ENCODE measurements at places on chromosomes 16 and 17.

DNA sequence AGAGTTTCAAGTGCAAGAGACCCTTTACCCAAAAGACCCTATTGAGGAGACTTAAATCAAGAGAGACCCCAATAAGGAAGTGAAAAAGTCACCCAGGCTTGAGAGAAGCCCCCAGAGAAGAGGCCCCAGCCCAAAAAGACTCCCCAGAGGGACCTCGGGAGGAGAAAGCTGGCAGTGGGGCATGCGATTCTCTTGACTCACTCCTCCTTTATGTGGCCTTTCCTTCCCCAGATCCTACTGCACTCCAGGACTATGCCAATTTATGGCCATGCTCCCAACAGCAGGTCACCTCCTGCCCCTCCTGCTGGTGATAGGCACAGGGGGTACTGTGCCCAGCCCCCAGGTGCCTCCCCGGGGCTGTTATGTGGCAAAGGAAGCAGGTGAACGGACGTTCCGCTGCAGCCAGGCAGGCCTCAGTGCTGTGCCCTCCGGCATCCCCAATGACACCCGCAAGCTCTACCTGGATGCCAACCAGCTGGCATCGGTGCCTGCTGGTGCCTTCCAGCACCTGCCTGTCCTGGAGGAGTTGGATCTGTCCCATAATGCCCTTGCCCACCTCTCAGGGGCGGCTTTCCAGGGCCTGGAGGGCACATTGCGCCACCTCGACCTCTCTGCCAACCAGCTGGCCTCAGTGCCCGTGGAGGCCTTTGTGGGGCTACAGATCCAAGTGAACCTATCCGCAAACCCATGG is 16.3 kb downstream of the LRRC3C start:
- no peak for DNase-seq

GRCh38 chr17:10743316-10744009 is 13.6 kb upstream of the TMEM220 start:
- no peak for DNase-seq

DNA sequence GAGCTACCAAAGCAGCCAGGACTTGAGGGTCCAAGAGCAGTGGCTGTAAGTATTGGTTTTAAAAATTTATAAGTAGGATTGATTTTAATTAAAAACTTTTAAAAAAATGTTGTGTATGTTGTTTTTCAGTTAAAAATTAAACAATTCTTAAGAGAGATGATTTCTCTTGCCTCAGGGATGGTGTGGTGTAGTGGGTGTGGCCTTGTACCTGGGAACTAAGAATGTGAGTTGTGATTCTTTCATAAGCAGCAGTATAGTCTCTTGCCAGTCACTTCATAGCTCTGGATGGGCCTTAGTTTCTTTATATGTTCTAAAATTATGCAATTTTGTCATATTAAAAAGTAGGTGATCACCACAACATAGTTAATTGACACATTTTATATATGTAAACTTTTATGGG is 99.5 kb downstream of the FTO start:
- no peak for DNase-seq

DNA sequence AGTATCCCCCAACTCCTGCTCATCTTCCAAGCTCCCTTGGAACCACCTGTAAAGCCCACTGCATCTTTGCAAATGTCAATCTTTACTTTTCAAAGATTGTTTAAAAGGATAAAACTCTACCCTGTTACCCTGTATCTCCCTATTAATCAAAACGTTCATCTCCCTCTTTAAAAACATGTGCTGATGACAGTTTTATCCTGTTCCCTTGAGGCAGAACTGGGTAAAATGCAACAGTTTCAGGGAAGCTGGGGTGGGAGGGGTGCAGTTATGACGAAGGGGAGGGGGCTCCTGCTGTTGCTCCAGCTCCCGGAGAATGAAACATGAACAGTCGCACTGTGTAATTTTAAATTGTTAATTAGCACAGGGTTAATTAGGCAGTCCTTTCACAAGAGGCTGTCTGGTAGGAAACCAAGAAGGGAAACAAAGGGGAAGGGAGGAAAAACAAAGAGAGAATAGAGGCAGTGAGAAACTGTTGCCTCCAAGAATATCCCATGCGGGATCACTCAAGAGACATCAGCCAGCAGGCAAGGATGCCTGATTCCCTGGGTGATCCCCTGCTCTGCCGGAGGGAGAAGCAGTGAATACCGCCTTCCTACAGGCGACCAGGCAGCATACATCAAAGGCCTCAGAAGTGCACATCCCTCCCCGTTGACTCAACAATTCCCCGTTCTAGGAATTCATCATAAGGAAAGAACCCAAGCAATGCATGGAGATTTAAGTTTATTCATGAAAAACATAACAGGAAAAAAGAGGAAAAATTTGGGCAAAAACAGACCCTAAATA is 84.2 kb downstream of the ZFHX3 start:
- DNase-seq, result no peak

- no peak for DNase-seq
These were observed 164.0 kb downstream of the VPS53 start for GRCh38 chr17:550463-551180.

GRCh38 chr16:11562411-11562810 is 24.3 kb downstream of the LITAF start:
- DNase-seq, result no peak

DNA sequence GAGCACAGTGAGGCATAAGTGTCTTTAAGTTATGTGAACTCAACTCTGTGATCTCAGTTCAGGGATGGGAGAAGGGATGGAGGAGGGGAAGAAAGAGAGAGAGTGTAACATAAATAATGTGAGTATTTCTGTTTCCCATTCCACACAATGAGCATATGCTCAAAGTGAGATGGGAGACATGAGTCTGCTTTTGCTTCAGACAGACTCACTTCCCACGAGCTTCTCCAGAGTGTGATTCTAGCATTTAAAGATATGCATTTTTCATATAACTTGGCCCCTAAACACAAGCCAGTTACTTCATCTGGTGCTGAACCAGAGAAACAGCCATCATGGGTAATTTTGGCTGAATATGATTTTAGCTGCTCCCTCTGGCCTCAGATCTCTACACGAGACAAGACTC is 35.0 kb downstream of the SHISA9 start:
- DNase-seq, result no peak

DNA sequence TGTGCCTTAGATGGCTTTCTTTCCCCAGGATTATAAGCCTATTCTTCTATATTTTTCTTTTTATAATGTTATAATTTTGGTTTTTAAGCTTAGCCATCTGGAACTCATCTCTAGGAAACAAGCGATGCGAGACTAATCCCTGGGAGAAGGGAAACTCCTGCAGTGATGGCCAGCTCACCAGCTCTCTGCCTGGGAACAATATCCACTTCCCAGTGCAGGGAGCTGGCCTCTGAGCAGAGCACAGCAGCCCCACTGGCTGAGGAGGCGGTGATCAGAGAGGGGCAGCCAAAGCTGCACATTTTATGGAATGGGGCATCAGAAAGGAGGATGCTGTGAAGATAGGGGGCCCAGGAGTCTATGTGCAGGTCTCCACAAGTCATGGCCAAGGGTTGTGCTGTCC is 183.3 kb downstream of the LGALS9B start:
- DNase-seq, result no peak

GRCh38 chr16:14514967-14515366 is 115.1 kb downstream of the PARN start:
- no peak for DNase-seq

- no peak for DNase-seq
These were observed 137.5 kb downstream of the SDK2 start for GRCh38 chr17:73506470-73507435.

DNA sequence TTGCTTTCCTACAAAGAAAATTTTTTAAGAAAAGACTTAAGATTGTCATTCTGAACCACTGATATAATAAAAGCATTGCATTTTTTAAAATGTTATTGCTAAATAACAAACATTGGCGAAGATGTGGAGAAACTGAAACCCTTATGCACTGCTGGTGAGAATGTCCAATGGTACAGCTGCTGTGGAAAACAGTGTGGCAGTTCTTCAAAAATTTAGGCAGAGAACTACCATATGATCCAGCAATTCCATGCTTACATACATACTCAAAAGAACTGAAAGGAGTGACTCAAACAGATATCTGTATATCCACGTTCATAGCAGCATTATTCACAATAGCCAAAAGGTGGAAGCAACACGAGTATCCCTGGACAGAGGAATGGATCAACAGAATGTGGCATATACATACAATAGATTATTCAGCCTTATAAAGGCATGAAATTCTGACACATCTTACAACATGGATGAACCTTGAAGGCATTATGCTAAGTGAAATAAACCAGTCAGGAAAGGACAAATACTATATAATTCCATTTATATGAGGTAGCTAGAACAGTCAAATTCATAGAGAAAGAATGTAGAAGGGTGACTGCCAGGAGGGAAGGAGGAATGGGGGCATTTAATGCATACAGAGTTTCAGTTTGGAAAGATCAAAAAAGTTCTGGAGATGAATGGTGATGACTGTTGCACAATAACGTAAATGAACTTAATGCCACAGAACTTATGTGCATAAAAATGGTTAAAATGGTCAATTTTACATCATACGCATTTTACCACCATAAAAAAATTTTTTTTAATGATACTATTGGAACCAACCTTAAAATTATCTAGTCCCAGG is 92.1 kb downstream of the CACNG1 start:
- no peak for DNase-seq

- no peak for DNase-seq
These were observed 326.6 kb downstream of the PHKB start for GRCh38 chr16:47787696-47788095.

GRCh38 chr16:57537581-57538234 is 1.3 kb upstream of the CCDC102A start:
- DNase-seq, result no peak

DNA sequence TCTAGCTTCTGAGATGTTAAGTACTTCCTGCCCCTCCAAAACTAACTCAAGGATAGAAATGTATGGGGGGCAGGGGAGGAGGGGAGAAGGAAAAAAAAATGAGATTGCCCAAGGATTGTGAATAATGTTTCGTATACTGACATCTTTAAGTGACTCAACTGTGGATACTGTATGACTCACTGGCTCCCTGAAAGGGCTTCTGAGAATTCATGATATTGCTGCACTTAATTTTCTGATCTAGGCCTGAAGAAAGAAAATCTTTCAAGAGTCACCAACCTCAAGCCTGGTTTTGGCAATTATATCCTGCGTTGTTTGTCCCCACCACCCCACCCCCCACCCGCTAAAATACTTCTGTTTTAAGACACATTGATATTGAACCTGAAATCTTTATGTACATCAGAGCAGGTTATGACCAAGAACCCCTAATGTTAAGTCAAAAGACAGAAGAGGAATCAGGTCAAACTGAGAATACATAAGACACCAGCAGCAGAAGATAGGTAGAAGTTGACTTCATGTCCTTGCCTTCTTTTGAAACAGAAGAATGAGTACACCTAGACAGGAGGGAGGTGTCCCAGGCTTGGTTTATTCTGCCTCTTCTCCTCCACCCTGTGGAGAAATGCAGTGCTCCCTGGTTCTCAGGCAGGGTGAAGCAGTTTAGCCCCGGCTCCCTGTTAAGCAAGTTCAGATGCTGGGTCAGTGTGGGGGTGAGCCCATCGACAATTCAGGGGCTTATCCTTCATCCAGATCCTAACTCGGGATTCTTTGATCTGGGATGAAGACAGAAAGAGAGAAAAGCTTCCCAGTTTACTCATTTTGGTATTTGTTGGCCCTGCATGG is 3.3 kb upstream of the FBXL20 start:
- no peak for DNase-seq

Measured in effector memory CD4-positive, alpha-beta T cell (primary cell).